AG09319 (cell line): ENCODE measurements at places on chromosomes 2 and 18.
A peak's percentile ranks its signal among the peaks of the same experiment; 100 is the strongest.

DNA sequence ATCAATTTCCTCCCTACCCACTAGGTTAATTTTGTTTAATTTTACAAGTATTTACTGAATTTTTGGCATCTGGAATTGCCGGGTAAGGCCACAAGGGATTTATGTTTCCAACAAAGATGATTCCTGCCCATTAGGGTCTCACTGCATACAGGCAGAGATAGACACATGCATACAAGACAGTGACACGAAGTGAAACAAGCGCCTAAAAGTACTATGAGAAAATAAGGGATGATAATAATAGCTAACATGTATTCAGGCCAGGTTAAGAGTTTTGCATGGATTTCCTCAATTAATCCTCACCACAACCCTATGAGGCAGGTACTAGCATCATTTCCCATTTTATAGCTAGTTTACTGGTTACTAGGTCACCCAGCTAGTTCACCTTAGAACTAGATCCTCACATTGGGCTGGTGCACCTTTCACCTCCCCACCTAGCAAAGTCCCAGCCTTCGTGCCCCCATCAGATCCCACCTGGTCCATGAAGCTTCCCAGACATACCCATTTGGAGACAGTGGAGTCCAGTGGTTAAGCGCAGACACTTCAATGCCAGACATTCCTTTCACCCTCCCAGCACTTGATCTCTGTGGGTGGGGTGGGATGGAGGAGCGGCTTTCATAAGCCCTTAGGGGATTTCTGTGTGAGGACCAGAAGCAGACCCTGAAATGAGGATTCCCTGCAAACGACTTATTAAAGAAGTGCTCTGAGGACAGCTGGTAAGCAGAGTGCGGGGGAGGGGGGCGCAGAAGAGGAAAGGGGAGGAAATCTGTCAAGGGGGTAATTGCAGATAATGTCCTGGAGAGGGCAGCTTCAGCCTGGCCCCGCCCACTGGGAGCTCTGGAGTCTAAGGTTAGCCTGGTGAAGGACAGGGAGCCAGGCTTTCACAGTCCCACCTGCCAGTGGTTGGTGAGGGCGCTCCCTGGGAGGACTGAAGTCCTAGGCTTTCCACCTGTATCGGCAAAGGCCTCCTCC, 5.8 kb upstream of the DGUOK start:
- no peak for DNase-seq

DNA sequence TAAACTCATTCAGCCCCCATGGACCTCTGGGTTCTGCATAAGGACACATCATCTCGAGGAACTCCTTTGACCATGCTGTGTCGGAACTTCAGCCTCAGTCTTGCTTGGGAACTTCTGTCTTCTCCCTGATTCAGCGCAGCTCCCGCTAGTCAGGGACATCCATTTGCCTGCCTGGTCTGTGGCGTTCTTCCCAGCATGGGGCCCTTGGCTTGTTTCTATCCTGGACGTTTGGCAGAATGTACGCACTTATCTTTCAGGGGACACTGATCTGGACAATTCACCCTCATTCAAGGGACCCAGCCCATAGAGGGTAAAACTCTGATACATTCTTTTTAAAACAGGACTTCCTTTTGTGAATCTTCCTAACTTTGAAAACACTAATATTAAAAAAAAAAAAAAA, 75.8 kb upstream of the WIPF1 start:
- DNase-seq, result no peak

DNA sequence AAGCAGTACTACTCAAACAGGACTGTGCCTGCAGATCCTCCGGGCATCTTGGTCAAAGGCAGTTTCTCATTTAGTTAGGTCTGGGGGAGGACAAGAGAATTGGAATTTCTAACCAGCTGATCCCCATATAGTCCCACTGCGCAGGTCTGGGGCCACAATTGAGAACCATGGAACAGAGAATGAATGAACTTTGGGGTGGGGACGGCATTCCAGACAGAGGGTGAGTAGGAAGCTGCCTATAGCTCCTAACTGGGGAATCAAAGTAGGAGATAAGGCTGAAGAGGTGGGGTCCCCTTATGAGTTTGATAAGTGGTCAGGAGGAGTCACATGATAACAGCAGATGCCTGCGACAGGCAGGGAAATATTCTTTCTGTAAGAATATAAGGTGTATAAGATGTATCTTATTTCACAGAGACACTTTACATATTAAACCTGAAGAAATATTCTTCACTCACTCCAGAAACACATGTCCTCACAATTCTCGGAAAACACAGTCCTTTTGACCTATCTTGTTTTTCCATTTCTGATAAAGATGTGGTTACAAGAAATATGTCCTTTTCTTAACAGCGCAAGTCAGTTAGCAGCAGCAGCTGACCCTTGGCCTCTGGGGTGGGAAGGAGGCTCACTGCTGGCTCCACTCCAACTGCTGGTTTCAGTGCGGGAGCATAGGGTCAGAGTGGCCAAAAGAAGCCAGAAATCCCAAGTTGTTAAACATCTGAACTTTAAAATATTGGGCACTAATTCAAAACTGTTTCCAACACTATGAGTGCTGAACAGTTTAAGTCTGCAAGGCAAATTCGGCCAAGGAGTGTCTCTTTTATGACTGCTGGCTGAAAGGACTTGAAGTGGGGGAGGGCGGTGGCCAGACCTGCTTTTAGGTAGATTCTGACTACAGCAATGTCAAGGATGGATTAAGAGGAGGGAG, 12.6 kb upstream of the TMEM214 start:
- DNase-seq, result no peak

DNA sequence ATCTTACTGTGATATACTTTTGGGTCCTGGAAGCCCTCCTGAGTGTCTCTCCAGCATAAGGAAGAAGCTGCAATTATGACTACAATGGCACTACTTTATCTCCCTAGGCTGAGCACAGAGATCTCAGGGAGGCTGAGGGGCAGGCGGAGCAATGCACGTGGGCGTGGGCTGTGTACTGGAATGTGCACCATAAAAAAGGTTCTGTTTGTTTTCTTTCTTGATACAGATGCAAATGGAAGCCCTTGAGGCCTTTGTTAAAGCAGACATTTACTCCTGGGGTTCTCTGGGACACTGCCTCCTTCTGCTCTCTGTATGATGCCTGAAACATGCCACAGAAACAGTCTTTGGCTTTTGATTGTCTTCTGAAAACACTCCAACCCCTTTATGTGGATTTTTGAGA, 79.1 kb upstream of the DLX2 start:
- DNase-seq, result no peak

GRCh38 chr2:216632952-216633615, at the start of gene IGFBP2:
TSS of gene IGFBP2 (plus strand) at chr2:216633420. CDS start at chr2:216633524, 104 bp downstream.
- no peak for DNase-seq

- DNase-seq, result peak; percentile 44
Measured at GRCh38 chr2:75459565-75460310, 101.0 kb downstream of the EVA1A start.

DNA sequence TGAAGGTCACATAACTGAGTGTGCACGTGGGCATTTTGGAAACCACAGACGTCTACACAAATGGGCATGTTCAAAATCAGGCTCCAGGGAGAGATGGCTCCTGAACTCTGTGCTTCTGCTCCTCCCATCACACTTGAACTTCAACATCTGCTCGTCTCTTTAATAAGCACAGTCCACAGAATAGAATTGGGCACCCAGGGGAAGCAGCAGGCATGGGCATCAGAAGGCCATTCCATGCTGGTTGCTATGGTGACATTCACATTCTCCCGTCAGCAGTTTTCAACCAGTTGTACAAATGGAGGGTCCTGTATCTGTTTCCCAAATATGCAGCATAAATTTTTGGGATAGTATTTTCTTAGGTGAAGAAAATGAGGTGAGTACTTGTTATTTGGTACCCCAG, 183.7 kb upstream of the COPS8 start:
- DNase-seq, result no peak

- DNase-seq, result no peak
Measured at GRCh38 chr18:48818329-48819254, 132.2 kb downstream of the SMAD7 start.

- peak; percentile 52 for DNase-seq
Measured at GRCh38 chr18:7566567-7567473, at the start of gene PTPRM. TSS of gene PTPRM (plus strand) at chr18:7567316. CDS start at chr18:7567819, 503 bp downstream.
